ENCODE measurements at places on chromosomes 6 and 20.
A peak's percentile ranks its signal among the peaks of the same experiment; 100 is the strongest.

- DNase-seq: no peak
Observed at GRCh38 chr20:58433029-58433647, 44.1 kb downstream of the VAPB start.

- DNase-seq: no peak
Observed at GRCh38 chr20:39190666-39191570, 228.8 kb downstream of the DHX35 start.

GRCh38 chr6:24564081-24564480 is 69.3 kb downstream of the ALDH5A1 start:
- no peak for DNase-seq

DNA sequence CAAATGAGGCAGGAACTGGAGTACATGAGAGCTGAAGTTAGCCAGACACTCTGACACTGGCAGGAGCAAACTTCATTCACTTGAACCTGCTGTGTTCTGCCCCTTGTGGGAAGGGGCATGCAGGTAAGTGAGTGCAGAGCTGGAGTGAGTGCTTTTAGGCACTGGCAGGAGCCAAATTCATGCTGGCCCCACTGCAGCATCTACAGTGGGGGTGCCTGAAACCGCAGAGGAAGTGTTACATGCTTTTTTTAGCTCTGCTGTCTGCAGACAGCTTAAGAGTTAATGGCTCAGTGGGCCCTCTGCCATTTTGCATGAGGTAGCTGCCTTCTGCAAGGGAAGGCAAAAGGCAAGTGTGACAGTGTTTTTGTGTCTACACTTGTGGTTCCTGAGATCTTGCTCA is 167.9 kb upstream of the SYNCRIP start:
- DNase-seq: no peak

GRCh38 chr6:161696801-161697200 is 422.9 kb upstream of the AGPAT4 start:
- DNase-seq: no peak

DNA sequence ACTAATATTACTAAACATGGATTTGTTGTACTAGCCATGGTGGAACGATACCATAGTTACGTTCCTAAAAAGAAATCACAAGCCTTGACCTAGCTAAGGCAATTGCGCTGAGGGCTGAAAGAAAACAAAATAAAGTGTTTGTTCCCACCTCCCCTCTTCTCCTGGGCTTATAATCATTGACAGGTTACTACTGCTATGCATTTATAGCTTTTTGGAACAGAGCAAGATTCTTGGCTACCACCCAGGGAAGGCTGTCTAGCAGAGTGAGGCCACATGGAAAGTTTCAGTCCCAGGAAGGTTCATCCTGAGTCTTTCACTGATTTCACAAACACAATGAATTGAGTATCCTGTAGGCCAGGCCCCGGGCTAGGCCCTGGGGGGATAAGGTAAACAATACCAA is 84.6 kb downstream of the TMEM170B start:
- DNase-seq: no peak

DNA sequence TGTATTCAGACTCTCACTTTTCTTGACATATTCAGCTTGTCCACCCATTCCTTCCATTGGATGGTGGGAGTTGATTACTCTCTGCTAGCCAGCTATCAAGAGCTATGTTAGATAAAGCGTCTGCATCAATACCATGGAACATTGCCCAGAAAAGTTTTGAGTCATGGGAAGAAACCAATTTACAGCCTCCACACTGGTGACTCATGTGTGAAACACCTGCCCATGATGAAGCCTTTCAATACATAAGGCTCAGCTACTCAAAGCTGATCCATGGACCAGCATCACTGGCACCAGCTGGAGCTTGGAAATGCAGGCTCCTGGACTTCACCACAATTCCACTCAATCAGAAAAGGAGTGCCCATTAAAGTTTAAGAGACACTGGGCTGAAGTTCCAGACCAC is 16.1 kb downstream of the PLA2G7 start:
- DNase-seq: peak; percentile 72

- peak; percentile 36 for DNase-seq
Observed at GRCh38 chr20:25623225-25623735, 534 bp downstream of the NANP start.

DNA sequence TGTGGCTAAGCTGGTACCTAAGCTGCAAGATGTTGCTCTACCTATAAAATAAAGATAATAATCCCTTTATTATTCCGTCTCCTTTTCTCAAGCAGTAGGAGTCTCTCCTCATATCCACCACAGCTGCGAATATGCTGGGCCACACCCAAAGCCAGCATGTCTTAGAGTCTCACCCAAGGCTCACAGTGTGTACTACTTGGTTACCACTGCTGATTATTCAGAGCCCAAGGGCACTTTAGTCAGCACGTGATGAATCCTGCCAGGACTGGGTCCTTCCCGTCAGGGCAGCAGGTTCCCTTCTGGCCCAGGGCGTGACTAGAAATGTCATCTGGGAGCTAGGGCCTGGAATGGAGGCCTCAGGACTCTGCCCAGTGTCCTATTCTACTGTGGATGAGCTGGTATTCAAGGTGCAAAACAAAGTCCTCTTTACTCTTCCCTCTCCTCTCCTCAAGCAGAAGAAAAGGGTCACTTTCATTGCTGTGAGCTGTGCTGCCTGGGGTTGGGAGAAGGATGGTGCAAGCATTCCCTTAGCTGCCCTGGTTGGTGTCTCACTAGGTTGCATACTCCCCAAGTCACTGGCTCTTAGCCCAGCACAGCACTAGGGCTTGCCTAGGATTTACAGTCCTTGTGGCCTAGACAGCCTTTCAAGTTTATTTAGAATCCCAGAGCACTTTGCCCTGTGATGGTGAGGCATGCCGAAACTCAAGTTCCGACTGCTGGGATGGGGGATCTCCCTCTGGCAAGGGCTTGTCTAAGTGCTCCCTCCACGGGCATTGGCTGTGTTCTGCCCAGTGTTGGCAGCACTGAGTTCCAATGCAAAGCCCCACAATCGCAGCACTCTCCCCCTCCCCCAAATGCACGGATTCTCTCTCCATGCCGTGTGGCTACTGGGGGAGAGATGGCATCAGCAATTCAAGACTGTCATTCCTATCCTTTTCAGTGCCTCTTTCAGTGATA is 320.2 kb downstream of the BTBD9 start:
- peak; percentile 17 for DNase-seq

DNA sequence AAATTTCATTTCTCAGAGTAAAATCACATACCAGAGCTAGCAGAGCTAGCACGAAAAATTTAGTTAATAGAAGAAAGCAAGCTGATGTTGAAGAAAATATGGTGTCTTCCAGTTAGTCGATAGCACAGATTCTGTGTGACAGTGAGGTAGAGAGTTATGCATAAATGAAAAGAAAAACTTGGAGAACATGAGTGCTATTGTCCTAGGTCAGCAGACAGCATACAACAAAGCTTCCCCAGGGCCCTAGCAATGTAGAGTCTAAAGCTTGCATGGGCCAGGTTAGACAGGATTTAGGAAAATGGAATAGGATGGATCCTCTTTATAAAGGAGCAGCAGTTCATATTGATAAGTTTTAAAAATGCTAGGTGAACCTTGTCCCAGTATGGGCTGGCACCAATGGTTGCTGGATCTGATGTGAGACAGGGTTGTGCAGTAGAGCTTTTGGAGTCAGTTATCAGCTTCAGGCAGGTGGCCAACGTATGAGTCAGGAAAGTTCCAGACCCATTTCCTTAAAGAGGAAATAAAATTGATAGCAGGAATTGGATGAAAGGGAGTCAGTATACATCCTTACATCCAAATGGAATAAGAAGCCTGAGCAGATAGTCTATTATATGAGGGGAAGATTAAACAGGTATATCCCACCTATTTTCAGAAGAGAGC is 277.2 kb downstream of the FRK start:
- peak; percentile 6 for DNase-seq

- DNase-seq: no peak
Observed at GRCh38 chr6:20915626-20916025, 381.4 kb downstream of the CDKAL1 start.

DNA sequence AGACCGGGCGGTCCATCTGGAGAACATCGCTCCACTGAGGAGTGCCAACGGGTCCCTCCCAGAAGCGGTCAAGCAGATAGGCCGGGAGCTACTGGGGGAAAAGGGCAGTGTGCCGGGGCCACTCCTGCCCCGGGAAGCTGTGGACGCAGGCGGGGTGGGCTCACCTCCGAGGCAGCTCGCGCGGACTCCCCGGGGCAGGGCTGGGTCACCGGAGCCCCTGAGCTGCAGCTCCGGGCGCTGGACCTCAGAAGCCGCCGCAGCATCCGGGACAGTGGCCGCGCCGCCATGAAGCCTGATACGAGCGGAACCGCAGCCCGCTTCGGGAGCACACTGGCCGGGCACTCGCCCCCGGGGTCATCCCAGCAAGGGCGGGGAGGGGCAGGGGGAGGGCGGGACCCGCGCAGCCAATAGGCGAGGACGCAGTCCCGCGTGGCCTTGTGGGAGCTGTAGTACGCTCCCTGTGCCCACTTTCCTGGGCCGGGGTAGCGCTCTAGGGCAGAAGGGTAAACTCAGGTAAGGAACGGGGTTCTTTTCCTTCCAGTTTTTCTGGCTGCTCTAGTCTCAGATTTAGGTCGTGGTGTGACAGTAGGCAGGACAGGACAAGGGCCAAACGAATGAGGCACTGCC is at the start of gene MOCS1:
Gene MOCS1 (minus strand): TSS at position 332 of the 627 bp plus-strand sequence. CDS start 45 bp downstream, at position 287.
- peak; percentile 61 for DNase-seq

DNA sequence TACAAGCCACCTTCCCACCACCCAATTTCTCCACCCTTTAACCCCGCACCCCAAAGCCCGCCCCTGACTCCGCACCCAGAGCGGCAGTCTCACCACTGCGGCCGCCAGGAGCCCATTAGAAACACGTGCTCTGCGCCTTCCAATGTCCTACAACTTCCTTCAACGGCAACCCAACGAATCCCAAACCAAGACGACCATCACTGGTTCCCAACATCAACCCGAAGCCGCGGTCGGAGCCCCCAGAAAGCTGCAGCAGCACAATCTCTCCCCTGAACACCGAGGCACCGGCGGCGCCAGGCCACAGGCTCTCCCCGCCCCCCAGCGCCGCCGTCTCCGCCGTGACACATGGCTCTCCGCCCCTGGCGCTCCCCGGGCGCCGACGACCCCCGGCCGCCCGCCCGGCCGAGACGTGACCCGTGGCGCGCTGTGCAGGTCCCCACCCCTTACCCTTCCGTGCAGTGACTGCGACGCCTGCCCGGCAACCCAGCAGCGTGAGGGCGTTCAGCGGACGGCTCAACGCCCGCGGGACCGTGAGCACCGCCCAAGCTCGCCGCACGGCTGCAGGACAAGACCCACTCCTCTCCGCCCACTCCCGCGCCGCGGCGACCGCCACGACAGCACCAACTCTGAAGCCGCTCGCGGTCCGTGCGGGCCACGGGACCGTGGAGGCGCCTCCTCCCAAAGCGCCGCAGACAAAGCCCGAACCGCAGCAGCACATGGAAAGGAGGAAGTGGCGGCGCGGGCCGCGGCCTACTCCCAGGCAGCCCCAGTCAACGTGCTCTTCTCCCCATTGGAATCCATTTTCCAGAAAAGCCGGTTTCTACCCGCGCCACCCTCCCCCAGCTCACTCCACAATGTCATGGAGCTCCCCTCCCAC is 551 bp downstream of the SYNCRIP start:
- peak; percentile 64 for DNase-seq

DNA sequence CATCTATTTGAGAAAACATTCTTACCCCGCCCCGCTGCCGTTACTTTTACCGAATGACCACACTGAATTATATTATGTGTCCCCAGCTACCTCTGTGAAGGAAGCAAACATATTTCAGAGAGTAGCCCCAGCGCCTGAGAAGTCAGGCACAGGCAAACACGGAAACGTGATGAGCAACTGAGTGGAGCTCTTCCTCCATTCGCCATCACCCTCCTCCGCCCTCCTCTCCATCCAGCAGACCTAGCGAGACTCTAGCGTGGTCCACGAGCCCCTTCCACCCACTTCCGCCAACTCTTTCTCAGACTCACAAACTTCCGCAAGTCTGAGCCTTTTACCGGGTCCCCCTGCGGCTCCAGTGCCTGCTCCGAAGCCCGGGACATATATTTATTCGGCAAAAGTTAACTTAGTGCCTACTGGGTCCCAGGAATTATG is 582 bp downstream of the SNRPB start:
- DNase-seq: peak; percentile 59

DNA sequence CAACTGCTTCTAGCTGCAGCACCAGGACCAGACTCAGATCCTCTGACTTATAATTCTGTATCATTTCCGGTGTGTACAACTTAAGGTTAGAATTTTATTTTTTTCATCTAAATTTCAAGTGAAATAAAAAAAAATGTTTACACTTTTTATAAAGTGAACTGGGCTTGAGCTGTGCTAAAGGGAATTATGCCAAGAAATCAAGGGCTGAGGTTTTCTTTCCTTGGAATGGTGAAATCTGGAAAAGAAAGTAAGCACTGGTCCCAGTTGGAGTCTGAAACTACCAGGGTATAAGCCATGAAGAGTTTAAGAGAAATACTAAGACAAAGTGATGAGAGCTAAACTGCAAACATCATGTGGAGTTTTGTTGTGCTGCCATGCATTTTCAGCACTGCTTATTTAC is 21.7 kb upstream of the FYN start:
- peak; percentile 30 for DNase-seq

GRCh38 chr6:110828396-110828795 is 13.1 kb upstream of the CDK19 start:
- peak; percentile 11 for DNase-seq

DNA sequence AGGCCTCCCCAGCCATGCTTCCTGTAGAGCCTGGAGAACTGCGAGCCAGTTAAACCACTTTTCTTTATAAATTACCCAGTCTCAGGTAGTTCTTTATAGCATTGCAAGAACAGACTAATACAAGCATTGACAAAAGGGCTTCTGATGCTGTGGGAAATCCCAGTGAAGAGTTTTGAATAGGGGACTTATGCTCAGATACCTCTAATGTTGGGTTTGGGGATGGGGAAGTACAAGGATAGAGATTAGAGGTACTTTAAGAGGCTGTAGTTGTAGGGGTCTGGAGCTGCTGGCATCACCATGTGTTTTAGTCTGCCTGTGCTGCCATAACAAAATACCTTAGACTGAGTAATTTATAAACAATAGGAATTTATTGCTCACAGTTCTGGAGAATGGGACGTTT is 8.8 kb downstream of the SLX4IP start:
- DNase-seq: no peak

GRCh38 chr6:44428682-44429081 is 41.2 kb downstream of the CDC5L start:
- no peak for DNase-seq

DNA sequence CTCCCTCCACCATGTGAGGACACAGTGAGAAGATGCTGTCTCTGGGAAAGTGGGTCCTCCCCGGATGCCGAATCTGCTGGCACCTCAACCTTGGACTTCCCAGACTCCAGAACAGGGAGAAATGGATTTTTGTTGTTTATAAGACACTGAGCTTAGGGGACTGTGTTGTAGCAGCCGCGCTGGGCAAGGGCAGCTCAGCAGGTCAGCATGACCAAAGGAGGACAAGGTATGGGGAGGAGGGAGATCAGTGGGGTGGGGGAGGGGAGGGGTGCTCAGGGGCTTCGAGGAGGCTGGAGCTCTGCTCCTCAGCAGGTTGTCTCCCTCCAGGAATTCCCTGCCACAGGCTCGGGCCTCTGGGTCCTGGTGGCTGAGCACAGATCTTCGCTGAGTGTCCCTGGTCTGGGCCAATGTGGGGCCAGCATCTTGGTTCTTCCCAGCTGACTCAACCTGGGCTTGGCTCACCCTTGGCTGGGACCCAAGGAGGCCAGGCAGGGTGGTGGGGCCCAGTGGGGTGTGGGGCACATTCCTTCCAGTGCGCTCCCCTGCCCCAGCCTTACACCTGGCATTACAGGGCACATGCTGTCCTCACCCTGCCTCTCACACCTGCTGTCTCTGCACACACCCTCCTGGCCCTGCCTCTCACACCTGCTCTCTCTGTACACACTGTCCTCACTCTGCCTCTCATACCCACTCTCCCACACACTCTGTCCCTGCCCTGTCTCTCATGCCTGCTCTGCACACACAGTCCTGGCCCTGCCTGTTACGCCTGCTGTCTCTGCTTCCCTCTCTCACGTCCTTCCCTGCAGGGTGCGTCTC is 107.3 kb downstream of the SYCP2 start:
- no peak for DNase-seq

- DNase-seq: no peak
Observed at GRCh38 chr6:72769459-72770125, 147.7 kb downstream of the KCNQ5 start.

All from iris pigment epithelial cell (primary cell).